H9 (cell line): ENCODE measurements at places on chromosomes 1 and 21.

GRCh38 chr1:179146476-179146875, 64.6 kb downstream of the TOR3A start:
- no peak for DNase-seq

DNA sequence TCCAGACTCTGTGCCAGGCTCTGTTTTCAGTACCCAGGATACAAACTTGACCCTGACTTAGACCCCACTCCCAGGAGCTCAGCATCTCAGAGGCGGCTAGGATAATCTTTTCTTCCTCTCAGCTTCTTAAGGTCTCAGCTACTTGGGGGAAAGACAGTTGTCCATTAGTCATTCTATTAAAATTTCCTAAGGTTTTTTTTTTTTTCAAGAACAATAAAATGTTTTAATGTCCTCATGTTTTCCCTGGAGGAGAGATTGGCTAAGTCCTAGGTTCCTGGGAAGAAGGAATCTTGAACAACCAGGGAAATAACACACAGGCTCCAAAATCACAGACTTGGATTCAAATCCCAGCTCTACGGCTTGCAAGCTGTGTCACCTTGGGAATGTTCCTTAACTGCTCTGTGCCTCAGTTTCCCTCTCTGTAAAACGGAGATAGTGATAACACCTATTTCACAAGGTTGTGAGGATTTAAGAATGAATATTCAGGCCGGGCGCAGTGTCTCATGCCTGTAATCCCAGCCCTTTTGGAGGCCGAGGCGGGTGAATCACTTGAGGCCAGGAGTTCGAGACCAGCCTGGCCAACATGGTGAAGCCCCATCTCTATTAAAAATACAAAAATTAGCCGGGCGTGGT, 33.0 kb downstream of the CDK18 start:
- DNase-seq: no peak

DNA sequence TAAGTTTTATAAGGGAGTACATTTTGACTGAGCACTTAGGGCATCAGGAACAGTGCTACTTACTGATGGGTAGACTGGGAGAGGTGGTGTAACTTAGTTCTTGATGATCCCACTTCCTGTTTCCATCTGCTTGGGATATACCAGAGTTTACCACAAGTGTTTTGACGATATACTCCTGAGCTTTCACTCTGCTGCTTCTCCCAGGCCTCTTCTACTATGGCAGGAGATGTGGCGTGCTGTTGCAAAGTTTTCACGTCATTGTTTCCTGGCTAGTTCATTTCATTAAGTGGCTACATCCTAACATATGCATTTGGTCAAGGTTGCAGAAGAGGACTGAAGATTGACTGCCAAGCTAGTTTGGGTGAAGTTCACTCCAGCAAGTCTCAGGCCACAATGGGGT, 41.3 kb upstream of the LAMC2 start:
- DNase-seq: no peak

GRCh38 chr21:42387843-42388340, 8.0 kb downstream of the TMPRSS3 start:
- no peak for DNase-seq

GRCh38 chr21:33332143-33332542, 7.4 kb downstream of the IFNAR1 start:
- no peak for DNase-seq
